NCI-H446 treated with DMSO at 0.1 percent for 48 hours (cell line): ENCODE measurements at places on chromosomes 16 and 17.

DNA sequence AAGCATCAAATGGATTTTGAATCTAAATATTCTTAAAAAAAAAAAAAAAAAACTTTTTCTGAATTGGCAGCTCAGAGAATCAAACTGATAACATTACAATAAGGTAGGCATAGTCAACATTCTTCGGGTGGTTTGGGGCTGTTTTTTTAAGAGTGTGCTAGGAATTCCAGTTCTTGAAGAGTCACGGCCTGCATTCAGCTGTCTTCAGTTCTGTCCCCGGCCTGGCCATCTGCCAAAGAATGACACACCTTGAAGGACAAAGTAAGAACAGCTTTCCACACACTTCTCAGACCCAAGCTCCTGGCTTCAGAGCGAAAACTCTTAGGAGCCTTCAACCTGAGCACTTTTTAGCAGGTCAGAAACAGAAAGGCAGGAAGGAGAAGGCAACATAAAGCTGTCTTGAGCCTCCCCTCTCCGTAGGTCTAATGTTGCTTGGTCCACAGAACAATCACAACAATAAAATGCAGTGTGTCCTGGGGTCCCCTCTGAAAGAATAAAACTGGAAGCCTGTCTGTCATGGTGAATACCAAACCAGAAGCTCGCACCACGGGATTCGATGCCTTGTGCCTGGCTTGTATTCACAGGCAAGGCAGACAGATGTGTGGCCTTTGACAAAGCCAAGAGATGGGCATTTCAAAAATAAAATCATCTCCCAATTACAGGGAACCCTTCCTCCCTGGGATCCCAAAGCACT lies 524.4 kb upstream of the ZFHX3 start:
- no peak for DNase-seq

GRCh38 chr16:69276148-69277115 lies 34.7 kb upstream of the VPS4A start:
- DNase-seq, result no peak

DNA sequence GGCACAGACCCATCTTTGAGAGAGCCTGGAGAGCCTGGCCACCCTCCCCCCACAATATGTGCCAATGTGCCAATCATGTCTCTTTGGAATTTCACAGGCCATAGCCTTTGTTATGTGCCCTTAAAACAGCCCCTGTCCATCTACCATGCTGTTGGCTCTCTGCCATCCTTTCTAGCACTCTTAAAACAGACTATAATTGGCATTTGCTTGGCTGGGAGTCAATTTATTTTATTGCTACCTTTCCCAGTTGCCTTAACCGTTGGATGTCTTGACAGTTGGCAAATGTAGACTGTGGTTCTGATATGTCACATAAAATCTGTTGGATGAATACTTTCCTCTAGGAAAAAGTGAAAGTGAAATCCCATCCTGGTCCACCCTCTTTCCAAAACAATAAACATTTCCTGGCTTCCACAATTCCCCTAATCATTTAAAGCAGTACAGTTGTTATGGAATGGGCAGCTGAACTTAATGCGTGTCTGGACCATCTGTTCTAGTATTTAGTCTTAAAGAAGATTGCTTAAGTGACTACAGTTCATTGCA lies 394.0 kb downstream of the KCNJ2 start:
- peak; percentile 94 for DNase-seq

GRCh38 chr16:72394526-72394925 lies 222.6 kb upstream of the PMFBP1 start:
- DNase-seq, result no peak

- no peak for DNase-seq
These were observed 1408.7 kb upstream of the GOT2 start for GRCh38 chr16:60142619-60143347.

DNA sequence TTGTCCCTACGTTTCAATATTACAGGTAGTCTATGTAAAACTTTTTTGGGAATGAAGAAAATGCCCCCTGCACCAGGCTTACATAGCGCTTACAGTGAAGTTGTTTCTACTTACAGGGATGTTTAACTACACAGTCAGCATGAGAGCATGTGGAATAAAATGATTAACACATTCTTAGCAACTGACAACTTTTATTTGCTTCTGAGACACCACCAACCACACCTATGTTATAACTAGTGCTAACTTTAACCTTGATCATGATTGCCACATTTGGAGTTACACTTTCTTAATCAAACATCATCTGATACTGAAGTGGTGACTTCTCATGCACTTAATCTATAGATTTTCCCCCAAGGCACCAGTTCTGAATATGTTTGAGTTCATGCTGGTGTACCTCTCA lies 20.3 kb upstream of the ZNF267 start:
- no peak for DNase-seq
